ENCODE measurements at places on chromosomes 11 and 22. TPM values are rescaled to one million over a fixed set of nuclear protein-coding genes. Genes with fewer than 3 reads are reported as not detected.

DNA sequence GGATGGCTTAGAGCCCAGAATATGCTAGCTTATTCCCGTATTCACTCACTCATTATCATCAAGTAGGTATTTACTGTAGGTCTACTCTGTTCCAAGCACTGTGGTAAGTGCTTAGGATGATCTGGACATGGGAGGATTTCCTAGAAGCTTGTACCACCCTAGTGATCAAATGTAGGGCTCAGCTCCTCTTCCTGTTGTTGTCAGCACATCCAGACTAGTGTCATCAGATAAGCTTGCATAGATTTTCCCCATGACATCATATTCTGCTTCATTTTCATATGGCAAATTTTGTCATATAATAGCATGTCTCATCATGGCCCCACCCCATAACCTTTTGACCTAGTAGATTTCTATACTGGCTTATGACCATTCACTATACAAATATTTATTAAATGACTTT, 19.3 kb upstream of the NUCB2 start:
- DNase-seq: no peak
- H3K27me3 ChIP-seq: no peaks in the 10 kb centered on the region
- no peak overlapping the region for H3K4me3 ChIP-seq
- no peaks in the 10 kb centered on the region for H3K4me1 ChIP-seq

DNA sequence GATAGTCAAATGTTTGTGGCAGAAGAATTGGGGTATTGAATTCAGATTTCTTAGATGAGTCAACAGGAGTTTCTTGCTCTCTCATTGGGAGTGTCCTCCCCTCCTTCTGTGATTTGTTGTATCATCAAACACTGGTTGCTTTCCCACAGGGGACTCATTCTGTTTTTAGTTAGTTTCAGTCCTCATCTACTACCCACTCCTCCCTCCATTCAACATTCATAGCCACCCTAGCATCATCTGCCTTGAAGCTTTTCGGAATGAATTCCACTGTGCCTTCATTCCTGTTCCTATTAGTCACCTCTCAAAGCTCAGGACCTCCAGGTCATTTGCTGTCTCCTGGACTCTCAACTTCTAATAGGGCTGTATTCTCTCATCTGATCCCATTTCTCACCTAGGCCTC, 31.5 kb upstream of the RAB38 start:
- no peaks in the 10 kb centered on the region for H3K27me3 ChIP-seq
- no peak overlapping the region for H3K4me3 ChIP-seq
- no peaks in the 10 kb centered on the region for H3K4me1 ChIP-seq
- no peak overlapping the region for H3K27ac ChIP-seq
- no peaks in the 10 kb centered on the region for H3K36me3 ChIP-seq
- DNase-seq: no peak

GRCh38 chr11:72543849-72544542, 109.7 kb upstream of the CLPB start:
- H3K4me3 ChIP-seq: no peak overlapping the region
- no peaks in the 10 kb centered on the region for H3K36me3 ChIP-seq
- H3K27me3 ChIP-seq: peaks cover 3% of the 10 kb centered on the region

DNA sequence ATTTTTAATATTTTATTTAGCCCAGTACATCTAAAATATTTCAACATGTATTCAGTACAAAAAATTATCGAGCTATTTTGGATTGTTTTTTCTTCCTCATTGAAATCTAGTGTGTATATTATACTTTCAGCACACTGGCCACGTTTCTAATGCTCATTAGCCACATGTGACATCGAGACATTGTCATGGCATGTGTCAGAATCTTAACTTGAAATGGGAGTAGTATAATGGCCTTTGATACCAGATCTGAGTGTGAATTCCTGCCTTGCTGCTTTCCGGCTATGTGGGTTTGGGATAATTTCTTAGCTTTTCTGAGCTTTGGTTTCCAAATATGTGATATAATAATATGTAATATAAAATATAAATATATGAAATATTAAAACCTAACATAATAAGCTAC, 54.3 kb downstream of the BCL2L13 start:
- no peaks in the 10 kb centered on the region for H3K4me1 ChIP-seq
- DNase-seq: no peak
- no peaks in the 10 kb centered on the region for H3K27me3 ChIP-seq
- H3K4me3 ChIP-seq: no peak overlapping the region
- H3K36me3 ChIP-seq: no peaks in the 10 kb centered on the region

- no peak overlapping the region for H3K27ac ChIP-seq
- H3K4me3 ChIP-seq: no peak overlapping the region
- H3K27me3 ChIP-seq: peaks cover 2% of the 10 kb centered on the region
- no peaks in the 10 kb centered on the region for H3K4me1 ChIP-seq
These were observed 29.7 kb downstream of the NFRKB start for GRCh38 chr11:129865701-129866100.

The GPR83 gene
- total RNA-seq: 2.9 TPM

The PHF21B gene
- 113 TPM for total RNA-seq
